ENCODE measurements at places on chromosomes 7 and 10.

- DNase-seq = peak; percentile 20
Observed at GRCh38 chr7:92631850-92632487, 41.8 kb upstream of the FAM133B start.

DNA sequence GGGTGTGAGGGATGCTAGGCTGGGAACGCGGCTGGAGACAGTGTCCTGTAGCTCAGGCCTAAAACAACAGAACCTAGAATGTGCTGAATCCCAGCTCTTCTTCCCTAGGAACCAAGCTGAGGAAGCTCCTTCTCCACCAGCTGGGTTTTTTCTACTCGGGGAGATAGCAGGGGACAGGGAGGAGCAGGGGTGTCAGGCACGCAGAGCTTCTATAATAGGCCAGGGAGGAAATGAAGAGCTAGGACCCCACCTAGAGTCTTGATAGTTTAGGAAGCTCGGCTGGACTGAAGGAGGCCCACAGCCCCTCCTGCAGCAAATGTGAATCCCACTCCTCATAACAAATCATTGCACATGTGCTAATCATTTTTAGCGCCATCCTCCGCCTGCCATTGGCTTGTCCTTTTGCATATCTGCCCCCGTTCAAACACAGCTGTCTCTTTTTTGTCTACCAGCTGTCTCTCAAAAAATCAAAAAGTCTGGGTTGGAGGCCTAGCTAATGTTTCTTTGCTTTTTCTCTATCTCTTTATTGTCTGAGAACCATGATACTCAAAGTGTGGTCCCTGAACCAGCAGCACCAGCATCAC lies 24.1 kb upstream of the FAM180A start:
- DNase-seq = no peak

DNA sequence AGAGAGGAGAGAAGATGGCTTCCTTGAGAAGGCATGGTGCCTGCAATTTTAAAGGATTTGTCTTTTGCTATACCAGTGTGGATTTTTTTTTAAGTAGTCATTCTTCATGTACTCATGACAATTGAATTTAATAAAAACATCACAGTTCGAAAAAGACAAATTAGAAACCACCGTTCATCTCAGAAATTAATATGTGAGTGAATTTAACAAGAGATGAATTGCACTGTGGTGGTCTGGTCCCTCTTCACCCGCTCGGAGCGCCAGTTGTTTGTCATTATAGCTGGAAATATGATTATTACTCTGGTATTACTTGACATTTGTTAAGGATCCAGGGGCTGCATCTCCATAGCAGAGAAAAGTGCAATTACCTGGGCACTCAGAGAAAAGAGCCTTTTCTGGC lies 91.9 kb downstream of the LRRC18 start:
- DNase-seq = no peak

DNA sequence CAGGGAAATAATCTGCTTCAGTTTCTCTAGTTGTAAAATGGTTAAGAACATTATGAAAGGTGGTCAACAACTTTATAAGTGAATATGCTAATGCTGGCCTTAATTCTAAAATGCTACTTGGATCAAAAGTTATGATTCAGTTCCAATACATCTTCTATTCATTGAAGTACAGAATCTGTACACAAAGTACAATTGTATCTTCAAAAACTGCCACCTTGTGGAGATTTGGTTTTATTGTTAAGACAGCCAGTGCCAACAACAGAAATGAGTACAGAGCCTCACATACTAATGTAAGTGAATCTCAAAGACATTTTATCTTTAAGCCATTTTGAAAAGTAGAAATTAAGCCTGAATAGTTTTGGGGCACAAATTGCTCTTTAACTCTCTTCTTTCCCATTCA lies 194.0 kb downstream of the CFTR start:
- DNase-seq = no peak

- DNase-seq = no peak
Observed at GRCh38 chr7:66629222-66630062, 761 bp downstream of the KCTD7 start.

DNA sequence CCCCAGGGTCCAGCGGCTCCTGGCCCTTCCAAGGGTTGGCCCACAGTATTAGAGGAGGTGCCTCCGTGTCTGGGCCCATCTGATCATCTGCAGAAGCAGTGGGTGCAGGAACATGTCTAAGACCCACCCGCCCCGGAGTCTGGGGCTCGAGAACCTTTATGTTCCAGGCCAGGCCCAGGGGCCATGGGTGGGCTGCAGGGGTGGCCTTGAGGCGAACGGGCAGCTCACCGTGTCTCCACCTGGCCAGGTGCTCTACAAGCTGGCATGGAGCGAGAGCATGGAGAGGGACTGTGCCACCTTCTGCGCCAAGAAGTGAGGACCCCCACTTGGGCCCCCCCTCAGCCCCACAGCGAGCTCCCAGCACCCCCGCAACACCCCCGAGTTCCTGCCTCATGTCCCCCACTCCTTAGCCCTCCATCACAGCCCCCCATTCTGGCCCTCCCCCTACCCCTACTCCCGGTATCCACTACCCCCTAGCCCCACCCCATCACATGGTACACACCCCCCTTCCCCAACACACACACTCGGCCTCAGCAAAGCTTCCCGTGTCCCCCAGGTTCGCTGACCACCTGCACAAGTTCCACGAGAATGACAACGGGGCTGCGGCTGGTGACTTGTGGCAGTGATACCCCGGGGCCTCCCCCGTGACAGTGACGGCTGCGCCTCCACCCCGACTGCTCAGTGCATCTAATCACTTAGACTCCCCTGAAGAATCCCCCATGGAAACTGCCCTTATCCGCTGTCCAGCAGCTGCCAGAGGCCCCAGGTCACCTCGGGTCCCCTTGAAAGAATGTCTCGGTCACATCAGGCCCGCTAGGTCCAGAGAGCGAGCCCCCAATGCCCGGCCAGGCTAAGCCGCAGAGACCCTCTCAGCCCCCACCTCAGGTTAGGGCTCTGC lies 4.0 kb upstream of the SH2B2 start:
- no peak for DNase-seq

DNA sequence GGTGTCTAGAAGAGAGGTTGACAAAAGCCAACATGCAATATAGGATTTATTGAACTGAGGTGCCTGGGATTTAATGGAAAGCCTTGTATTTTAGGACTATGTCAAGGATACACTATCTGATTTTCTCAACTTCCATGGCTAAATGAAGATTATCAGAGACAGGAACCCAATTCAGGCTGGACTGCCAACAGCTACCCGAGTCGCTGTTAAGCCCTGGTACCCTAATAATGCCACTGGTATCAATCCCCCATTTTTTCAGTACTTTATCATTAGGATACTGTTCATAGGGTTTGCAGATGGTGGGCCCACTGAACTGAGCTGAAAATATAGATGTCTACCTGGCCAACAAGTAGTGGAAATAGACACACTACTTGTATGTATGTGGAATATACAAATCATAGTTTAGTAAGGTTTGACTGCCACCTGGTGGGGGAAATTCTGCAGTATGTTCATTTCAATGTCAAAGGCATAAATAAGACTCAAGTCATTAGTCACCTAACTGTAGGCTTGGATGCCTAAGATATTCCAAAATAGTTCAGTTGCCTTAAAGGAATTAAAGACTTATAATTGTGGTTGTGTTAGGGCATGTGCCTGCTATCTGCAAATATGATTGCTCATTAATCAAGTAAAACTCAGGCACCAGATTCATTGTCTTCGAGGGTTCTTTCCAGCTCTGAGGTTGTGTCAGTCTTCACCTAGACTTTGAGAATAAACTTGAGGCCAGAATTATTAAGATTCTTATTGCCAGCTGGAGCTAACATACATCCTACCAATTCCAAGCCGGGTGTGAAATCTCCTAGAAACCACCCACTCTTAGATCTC lies 34.1 kb upstream of the NOBOX start:
- DNase-seq = peak; percentile 47

DNA sequence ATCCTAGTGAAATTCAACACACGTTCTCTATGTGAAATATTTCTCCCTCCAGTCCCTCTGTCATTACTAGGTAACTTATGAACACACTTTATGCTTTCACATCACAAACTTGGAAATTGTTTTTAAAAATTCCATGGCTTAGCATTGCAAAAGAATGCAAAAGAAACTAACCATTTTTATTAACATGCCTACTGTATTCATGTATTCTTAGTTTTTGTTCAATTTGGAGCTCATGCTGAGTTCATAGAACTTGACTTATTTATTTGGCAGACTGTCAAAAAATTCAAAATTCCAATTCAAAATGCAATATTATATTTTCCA lies 155.0 kb upstream of the SEMA3C start:
- no peak for DNase-seq

DNA sequence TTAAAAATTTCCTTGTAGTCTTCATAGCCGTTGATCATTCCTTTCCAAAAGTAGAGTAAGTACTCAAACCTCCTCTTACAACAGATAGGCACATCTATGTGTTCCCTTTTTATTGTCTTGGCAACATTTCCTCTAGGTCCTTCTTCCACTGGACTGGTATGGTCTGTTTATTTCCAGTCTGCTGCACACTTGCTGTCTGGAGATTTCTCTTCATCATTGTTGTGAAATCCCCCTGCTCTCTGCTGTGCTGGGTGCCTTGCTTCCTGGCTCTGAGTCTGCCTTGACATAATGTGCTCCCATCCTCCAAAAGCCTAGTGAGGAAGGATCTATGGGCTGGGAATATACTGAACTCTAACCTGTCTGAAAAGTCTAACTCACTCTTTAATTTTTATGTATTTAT lies 545.3 kb upstream of the VSTM2A start:
- DNase-seq = no peak

GRCh38 chr10:126256864-126257263 lies 131.4 kb downstream of the ADAM12 start:
- DNase-seq = no peak

GRCh38 chr10:88986549-88987242 lies 3.9 kb upstream of the FAS start:
- peak; percentile 51 for DNase-seq

- DNase-seq = no peak
Observed at GRCh38 chr10:47104786-47105385, 193.7 kb downstream of the PTPN20 start.

GRCh38 chr7:113804475-113805095 lies 114.2 kb downstream of the PPP1R3A start:
- DNase-seq = no peak

GRCh38 chr10:29481906-29482440 lies 152.8 kb downstream of the SVIL start:
- DNase-seq = no peak

DNA sequence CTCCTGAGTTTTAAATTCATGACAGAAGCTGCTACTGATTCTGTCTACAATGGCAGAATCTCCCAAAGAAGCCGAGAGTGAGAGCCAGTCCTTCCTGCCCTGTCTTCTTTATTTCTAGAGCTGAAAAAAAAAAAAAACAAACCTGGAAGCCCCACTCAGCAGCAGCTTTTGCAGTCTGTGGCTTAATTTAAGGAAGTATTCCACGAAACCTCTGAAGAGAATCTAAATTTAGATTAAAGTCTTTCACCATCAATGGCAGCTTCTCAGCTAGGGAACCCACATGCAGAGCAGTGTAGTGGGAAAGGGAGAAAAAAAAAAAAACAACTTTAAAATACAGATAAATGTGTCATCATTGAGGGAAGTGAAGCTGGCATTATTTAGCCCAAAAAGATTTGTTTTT lies 23.4 kb downstream of the SMURF1 start:
- no peak for DNase-seq

GRCh38 chr10:29908962-29909361 lies 150.4 kb downstream of the JCAD start:
- no peak for DNase-seq

DNA sequence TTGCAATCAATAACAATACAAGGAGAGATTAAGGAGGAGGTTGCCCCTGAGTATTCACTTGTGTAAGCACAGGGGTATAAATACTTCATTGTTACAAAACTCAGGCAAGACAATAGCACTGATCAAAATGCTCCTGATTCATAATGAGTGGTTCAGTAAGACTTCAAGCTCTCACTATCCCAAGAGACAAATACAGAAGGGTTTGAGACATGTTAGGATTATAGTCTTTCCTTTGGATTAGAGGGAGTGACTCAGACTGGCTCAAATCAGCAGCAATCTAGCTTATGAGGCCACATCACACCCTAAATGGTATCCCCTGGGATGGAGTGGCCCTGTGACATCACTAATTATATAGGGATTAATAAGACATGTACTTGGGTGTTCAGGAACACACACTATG lies 167.2 kb upstream of the HGF start:
- DNase-seq = no peak

- no peak for DNase-seq
Observed at GRCh38 chr10:59272061-59272460, 90.3 kb downstream of the FAM13C start.

DNA sequence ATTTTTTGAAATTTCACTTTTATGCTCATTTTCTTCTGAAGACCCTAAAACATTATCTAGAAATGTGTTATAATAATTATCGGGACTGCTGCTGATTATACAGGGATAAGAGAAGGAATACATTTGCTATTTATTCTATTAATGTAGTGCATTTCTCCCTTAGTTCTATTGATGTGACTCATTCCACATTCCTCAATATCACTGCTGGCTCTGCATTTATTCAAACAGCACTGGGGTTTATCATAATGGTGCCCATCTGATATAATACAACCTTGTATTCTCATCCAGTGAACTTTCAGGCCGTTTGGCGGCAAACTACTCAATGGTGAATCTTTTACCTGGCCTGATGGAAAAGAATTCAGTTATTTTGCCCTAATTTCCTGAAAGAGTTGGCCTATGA lies 7.8 kb downstream of the KCND2 start:
- DNase-seq = no peak

- DNase-seq = no peak
Observed at GRCh38 chr10:7491949-7492659, 81.3 kb upstream of the SFMBT2 start.

DNA sequence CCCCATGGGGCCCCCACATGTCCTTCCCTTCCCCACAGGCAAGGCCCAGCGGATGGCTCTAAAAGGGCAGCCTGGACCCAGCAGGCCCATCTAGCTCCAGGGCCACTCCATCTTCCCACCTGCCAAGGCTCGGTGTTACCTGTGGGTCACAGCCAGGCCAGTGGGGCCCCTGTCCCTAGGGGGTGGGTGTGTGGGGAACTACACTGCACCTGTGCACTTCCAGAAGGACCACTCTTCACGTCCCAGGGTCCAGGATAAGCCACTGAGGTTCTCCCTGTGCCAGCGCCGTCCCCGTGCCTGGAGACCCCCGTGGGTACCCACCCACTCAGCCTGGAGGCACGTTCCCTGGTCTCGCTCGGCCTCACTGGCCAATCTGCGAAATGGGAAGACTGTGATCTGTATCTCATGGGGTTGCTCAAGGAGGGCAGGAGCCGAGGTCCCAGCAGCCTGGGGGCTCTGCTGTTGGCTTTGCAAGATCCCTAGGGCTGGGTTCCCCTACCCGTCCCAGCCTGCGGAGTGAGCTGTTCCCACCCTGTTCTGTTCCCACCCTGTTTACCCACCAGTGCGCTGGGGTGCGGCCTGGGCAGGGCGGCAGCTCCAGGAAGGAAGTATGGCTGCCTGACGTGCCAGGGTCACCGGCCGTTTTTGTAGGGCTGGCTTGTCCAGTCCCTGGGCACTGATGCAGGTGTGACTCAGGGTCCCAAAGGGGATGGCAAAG lies 4.6 kb downstream of the PWWP2B start:
- no peak for DNase-seq

- DNase-seq = no peak
Observed at GRCh38 chr7:12297283-12298108, 86.4 kb downstream of the TMEM106B start.

- no peak for DNase-seq
Observed at GRCh38 chr7:114910787-114911186, 11.1 kb upstream of the MDFIC start.

Measured in CD4-positive, alpha-beta T cell treated with Interleukin-17A for 1 hour (primary cell).